ENCODE measurements at places on chromosomes 2 and 18.

DNA sequence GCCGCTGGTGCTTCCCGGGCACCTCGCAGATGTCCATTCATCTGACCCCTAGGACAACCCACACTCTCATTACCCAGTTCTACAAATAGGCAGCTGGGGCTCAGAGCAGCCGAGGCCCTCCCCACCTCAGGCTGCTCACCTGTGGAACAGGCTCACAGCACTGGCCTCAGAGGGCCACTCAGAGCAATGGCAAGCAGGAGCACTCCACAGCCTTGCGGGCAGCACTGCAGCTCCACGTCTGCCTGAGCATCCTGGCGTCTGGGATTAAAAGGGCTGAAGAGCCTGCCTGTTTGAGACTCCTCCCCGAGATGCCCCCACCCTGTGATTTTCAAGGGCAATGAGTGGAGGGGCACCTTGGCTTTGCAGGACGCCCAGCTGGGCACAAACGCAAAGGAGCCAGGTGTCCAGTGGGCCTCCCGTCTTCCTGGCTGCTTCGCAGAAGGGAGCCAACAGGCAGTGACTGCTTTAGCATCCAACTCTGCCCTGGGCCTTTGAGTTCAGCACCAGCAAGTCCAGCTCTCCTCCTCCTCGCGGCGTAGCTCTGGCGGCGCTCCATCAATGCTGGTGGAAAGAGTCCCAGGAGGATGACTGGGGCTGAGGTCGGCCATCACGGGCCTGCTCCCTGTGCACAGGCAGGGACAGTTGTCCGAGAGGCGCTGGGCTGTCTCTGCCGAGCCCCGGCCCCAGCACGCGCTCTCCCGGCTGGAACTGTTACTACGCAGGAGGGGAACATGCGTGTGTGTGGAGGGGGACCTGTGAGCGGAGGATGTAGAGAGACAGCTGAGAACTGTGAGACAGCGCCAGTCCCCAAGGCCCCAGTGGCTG is 297.2 kb downstream of the NDUFA10 start:
- DNase-seq: no peak

DNA sequence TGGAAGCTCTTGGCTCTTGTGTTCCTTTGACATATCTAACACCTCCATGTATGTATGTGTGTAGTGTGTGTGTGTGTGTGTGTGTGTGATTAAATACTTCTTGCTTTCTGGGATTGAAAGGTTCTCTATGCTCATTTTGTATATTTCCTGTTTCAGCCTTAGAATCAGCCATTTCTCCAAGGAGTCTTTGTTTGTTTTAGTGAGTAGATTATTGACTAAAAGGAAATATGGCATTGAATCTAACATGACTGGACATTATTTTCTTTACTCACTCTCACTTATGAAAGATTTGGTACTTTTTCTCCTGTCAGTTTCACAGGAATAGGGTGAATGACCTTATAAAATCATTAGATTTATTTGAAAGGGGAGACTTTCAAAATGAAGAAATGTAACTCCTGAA is 413.8 kb upstream of the SLC14A2 start:
- DNase-seq: no peak

GRCh38 chr2:169237939-169238338 is 124.4 kb downstream of the LRP2 start:
- DNase-seq: no peak

GRCh38 chr2:226420646-226421045 is 379.0 kb downstream of the IRS1 start:
- no peak for DNase-seq

DNA sequence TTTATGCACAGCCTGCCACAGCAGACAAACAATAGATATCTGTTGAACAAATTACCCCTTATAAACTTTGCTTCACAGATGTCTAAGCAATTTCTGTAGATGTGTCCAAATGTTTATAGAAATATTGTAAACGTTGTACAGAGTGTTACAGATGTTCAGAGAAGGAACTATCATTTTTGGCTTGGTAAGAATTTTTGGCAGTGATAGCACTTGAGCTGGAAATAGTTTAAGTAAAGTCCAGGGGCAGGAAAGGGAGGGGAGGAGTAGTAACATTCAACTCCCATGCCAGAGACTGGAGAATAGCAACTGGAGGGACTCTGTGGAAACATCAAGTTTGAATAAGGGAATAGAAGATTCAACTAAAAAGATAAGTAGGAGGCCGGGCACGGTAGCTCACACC is 4.4 kb downstream of the PTRHD1 start:
- no peak for DNase-seq

DNA sequence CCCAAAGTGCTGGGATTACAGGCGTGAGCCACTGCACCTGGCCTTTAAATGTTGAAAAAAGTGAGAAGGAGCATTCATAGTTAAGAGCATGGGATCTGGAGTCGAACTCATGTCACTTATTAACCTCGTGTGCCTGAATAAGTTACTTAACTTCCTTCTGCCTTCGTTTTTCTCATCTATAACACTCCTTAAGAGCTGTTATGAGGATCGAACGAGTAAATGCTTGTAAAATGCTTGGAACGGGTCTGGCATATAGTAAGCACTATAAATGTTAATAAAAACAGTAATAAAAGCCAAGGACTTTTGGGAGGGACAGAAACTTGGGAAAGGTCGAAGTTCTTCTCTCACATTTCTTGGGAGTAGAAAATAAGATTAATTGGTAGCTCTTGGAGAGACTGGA is 40.8 kb downstream of the RAB10 start:
- no peak for DNase-seq

DNA sequence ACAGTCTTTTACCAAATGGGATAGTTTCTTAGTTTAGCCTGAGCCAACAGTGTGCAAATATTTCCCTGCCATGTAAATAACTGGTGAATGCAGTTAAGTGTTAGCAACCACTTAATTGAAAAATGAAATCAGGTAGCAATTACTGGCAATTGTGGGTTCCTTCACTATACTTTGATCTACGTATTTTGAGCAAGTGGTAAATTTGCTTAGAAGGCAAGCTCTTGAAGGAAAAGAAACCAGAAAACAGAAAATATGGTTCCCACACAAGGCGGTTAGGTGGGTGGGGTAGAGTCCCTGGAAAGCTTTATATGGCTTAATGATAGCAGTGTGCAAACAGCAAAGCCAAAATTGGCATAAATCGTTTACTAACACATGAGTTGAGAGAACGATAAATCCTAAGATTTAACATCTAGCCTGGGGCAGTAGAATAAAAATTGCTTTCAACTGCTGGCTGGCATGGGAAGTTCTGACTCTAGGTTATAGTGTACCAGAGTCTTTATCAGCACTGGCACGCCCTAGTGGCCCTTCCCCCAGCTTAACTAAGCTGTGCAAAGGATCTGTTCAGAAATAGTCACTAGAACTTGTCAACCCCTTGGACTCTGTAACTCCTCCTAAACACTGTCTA is 17.0 kb downstream of the SLC9A2 start:
- no peak for DNase-seq

DNA sequence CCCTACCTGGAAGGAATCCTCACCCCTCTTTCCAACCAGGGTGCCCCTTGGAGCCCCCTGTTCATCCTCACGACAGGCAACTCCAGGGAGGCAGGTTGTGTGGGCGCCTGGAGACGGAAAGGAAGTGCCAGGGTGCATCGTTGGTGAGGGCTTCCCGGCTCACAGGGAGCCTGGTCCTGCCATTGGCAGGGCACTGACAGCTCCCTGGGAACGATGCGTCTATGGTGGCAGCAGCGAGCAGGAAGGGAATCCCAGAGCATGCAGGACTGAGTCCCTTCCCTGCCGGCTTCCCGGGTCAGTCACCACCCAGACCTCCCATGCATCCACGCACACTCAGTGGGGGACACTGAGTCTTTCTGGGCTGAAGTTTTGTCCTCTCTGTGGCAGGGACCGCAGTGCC is 117.6 kb downstream of the INHBB start:
- no peak for DNase-seq

DNA sequence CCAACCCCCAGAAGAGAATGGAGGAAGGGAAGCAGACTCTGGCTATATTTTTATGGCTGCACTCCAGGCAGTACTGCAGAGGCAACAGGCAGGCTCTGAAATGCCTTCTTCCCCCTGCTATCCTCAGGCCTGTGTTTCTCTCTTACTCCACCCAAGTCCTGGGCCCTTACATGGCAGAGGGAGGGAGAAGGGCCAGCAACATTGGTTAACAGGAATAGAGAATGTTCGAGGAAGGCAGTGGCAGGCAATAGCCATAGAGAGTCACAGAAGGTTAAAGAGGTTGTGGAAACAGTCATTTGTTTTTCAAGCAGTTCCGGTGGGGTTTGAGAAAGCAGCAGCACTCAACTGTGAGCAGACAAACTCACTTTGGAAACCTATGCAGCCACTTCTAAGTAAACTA is 15.1 kb upstream of the DARS1 start:
- no peak for DNase-seq

DNA sequence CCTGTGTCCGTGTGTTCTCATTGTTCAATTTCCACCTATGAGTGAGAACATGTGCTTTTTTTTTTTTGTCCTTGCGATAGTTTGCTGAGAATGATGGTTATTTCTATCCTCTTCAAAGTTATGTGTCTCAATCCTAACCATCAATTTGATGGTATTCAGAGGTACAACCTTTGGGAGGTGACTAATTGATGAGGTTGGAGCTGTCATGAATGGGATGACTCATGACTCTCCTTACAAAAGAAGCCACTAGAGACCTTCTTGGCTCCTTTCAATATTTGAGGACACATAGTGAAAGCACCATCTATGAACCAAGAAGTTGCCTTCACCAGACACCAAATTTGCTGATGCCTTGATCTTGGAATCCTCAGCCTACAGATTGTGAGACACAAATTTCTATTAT is 677.1 kb upstream of the DDX18 start:
- no peak for DNase-seq

DNA sequence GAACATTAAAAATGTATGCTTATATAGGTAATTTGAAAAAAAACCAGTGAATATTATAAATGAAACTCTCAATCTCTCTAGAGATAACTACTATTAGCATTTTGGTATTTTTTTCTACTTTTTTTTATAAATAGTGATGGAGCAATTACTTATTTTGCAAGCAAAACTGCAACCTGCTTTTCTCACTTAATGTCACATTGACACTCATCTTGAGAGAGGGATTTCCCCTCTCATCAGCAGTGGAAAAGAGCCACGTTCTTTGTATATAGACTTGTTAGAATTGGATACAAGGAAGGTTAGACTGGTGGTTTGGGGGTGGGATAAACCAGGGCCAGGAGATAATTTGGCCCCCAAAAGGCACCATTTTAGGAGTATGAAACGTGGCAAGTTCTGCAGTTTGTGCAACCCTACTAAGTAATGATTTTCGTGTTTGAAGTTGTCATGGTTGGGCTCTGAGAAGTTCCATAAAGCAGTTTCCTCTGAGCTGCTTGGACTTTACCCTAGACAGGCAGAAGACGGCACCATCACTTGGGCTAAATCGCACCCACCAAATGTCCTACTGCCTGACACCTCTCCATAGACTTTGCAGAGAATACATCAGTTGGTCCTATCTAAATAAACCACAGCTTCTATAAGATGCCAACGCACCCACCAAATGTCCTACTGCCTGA is 194.0 kb downstream of the ACTR3 start:
- no peak for DNase-seq

DNA sequence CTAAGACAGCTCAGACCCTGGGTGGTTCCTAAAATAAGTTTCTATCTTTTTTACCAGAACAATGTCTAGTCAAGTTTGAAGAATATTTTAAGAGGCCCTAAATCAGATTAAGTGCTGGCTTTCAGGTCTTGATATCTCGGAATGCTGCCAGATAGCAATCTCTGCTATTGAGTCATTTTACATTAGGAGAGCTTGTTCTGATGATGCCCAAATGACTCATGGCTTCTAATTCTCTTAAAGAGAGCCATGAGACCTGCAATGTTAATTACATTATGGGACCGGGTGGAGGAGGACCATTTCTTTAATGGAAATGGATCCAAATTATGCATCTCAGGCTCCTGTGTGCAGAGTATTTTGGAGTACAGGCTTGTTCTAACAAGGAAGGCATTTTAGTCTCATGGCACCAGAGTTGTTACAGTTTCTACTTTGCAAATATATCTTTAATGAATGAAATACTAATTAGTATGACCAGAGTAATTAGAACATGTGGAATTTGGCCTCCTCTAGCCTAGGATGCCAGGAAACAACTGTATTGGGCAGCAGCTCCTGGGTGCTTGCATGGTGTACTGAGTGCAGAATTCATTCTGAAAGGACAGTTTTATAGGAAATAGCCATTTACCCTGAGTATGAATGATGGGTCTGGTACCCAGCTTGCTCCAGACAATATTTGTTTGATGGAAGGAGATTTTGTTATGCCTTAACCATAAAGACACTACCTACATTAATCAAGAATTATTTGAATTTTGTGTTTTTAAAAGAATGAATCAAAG is 94.0 kb upstream of the SULT1C3 start:
- no peak for DNase-seq

DNA sequence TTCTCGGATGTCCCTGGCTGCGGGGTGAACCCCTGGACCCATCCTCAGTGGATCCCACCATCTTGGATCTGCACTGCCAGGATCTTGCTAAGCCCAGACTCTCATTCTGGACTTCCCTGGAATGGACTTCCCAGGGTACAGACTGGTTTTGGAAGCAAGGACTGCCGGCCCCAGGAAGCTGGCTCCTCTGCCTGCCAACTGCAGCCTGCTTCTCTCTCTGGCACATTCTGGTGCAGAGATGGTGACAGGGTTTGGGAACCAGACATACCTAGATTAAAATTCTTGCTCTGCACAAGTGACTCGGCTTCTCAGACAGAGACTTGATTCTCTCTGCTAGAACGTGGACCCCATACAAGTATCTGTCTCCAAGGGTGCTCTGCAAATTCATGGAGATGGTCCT is 29.4 kb downstream of the ACKR3 start:
- DNase-seq: no peak

- no peak for DNase-seq
Measured at GRCh38 chr18:34709750-34710441, at the start of gene DTNA. DTNA (plus strand) TSS chr18:34710298; CDS start chr18:34755977, 45,679 bp downstream.
